MG63 (cell line): ENCODE measurements at places on chromosomes 1 and 21.

- DNase-seq: no peak
Measured at GRCh38 chr1:182681568-182681912, 2.8 kb downstream of the RGS8 start.

DNA sequence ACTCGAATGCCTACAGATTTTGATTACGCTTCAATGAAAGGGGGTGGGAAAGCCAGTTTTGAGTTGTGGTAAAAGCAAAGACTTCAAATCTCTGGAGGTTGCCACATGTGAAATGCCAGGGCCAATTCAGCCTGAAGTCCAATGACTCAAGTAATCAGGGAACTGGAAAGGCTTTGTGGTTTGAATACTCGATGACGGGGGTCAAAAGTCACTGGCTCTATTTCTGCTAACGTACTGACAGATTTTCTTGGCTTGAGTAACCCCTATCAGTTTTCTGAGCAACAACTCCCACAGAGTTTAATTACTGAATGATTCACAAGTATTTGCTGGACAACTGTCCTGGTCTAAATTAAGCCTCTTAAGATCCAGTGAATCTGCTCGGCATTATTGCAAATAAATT lies 152.2 kb downstream of the SIPA1L2 start:
- peak; percentile 91 for DNase-seq

DNA sequence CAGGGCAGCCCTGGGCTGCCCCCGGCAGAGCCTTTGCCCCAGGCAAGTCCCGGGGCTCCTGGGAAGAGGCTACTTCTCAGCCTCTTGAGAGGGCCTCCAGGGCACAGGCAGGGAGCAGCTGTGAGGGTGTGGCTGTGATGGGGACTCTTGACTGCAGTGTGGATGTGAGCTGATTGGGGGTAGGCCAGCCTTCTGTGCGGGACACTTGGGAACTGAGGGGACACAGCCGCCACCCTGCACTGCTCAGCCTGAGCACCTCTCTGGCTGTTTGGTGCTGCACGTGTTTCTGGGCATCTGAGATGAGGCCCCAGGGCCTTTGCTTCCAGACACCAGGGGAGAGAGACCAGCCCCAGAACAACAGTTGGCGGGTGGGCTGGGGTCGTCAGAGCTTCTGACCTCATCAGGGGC lies 62.1 kb downstream of the SKI start:
- peak; percentile 25 for DNase-seq

DNA sequence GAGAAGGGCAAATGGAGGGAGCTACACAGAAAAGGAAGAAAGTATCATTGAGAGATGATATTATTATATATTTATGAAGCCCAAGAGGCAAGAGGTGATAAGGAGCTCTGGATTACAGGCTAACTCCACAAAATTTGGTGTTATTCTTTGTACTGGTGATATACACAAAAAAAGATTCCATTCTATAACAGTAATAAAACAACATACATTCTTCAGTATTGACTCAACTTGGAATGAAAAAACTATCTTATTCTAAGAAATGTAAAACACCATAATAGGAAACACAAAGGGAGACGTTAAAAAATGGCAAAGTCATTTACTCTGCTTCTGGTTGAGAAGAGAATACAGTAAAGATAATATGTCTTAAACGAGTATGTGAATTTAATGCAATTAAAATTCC lies 99.4 kb downstream of the TEX35 start:
- DNase-seq: no peak

- DNase-seq: no peak
Measured at GRCh38 chr1:172360985-172361384, 59.5 kb upstream of the C1orf105 start.
